ENCODE measurements at places on chromosomes 2 and 18.

- DNase-seq, result no peak
Observed at GRCh38 chr2:218276986-218277755, 6.9 kb downstream of the PNKD start.

GRCh38 chr2:39411181-39411944 lies 25.7 kb downstream of the MAP4K3 start:
- peak; percentile 89 for DNase-seq

- DNase-seq, result no peak
Observed at GRCh38 chr2:127790694-127791529, 20.1 kb downstream of the WDR33 start.

GRCh38 chr2:137705296-137705695 lies 259.0 kb upstream of the HNMT start:
- DNase-seq, result no peak

GRCh38 chr2:239097428-239097696 lies 249.5 kb downstream of the TWIST2 start:
- no peak for DNase-seq

- DNase-seq, result no peak
Observed at GRCh38 chr2:168632709-168633121, 169.7 kb upstream of the NOSTRIN start.

DNA sequence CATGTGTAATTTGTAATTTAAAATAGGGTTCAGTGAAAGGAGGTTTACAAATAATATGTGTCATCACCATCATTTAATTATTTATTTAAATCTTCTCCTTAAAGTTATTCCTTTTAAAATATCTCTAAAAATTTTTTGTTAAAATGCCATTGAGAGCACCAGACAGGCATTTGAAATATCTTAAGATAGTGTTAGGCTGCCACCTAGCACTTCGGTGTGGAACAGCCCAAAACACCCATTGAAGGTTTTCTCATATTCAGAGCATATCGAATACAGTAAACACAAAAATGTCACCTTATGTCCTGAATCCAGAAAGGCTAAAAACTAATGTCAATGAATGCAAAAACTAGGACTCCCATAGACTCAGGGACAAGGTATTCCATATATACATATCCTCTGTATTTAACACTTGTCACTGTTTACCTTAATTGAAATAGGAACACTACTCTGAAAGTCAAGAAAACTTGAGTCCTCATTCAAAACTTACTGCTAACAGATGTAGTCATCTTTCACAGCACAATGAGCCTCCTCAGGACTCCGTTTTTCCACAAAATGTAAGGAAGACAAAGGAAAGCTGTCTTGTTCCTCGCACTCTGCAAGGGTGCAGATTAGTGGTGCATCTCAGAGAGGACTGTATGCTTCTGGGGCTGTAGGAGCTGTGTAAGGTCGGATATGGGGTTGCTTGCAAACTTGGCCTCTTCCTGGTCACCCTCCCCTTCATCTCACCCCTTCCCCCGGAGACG lies 329.5 kb downstream of the PAX3 start:
- peak; percentile 47 for DNase-seq

DNA sequence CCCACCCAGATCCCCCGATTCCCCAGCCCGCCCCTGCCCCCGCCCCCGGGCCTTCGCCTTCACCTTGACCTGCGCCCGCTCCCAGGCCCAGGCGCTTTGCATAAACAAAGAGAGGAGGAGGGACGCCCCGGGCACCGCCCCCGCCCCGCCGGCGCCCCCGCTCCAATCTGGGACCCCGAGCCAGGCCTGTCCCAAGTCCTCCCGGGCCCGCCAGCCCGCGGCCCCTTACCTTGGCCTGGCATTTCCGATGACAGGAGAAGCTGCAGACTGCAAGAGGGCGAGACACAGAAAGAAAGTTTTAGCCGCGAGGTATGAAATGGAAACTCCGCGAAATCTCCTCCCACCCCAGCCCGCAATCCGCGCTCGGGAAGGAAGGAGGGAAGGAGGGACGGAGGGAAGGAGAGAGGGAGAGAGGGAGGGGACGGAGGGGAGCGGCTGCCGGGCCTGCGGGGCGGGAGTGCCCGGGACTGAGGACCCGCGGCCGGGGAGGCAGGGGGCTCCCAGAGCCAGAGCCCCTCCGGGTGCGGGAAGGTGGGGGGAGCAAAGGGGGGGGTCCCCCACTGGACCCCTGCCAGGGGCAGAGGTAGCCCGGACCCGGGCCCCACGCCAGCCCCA lies 24.2 kb downstream of the TNS1 start:
- no peak for DNase-seq

DNA sequence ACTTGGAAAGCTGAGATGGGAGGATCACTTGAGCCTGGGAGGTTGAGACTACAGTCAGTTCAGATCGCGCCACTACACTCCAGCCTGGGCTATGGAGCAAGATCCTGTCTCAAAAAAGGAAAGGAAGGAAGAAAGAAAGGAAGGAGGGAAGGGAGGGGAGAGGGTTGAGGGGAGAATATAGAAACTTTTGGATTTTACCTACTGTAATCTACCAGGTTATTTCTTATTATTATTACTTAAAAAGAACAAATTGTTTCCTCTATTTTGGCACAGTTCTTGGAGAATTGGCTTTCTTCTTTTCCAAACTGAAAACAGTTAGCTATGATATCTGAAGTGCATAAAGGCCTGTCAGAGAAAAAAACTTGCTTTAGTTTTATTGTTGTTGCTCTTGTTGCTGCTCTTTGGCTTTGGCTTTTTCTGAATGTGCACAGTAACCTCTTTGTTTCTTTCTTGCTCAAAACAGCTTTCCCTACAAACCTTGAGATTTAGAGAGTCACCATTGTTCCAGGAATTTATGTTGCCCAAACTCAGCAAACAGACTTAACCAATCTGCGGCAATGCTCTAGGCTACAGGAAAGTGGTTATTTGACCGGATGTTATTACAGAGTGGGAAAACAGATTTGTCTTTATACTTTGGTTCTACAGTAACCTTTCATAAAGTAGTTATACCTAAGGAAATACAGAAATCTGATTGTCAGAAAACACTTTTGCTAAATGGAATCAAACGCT lies 214.9 kb downstream of the XIRP2 start:
- DNase-seq, result no peak

GRCh38 chr2:143433251-143433650 lies 304.0 kb downstream of the ARHGAP15 start:
- peak; percentile 20 for DNase-seq

- no peak for DNase-seq
Observed at GRCh38 chr18:31633392-31634330, 42.0 kb downstream of the TTR start.
